ENCODE measurements at places on chromosomes 12 and 14. TPM values are rescaled to one million over a fixed set of nuclear protein-coding genes. Genes with fewer than 3 reads are reported as not detected.

Gene SLC6A15
- total RNA-seq = not detected

Gene PHLDA1
- total RNA-seq = 12.5 TPM

Gene OTOGL
- 1.3 TPM for total RNA-seq

Gene ASIC1
- 2.0 TPM for total RNA-seq

Gene DDX51
- total RNA-seq = 7.0 TPM

Gene SIX4
- total RNA-seq = not detected

Gene CELA1
- not detected for total RNA-seq

DNA sequence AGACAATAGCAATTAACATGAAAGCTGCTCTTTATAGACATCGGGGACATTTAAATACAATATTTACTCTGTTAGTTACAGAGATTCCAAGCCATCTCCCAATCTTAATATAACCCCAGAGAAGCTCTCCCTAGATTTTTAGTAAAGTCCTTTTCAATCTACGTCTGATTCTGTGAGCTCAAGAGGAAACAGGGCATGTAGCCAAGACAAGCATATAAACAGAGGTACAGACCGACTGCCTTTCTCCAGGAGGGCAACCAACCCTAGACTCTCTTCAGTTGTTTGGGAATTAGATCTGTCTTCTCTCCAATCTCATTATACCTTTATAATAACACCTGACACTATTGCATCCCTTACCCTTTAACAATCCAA is 57.4 kb downstream of the TMTC1 start:
- DNase-seq = peak; percentile 50

GRCh38 chr14:99407416-99407815 is 73.2 kb downstream of the SETD3 start:
- DNase-seq = no peak

GRCh38 chr12:49046129-49046895 is 14.3 kb downstream of the KMT2D start:
- DNase-seq = no peak

GRCh38 chr12:52495389-52495788 is 2.3 kb upstream of the KRT6A start:
- DNase-seq = no peak

GRCh38 chr12:22266101-22266500 is 68.4 kb downstream of the ST8SIA1 start:
- no peak for DNase-seq

GRCh38 chr12:55629058-55629841 is 7.4 kb upstream of the OR10P1 start:
- no peak for DNase-seq

GRCh38 chr14:72715850-72716228 is 178.1 kb downstream of the DPF3 start:
- no peak for DNase-seq

DNA sequence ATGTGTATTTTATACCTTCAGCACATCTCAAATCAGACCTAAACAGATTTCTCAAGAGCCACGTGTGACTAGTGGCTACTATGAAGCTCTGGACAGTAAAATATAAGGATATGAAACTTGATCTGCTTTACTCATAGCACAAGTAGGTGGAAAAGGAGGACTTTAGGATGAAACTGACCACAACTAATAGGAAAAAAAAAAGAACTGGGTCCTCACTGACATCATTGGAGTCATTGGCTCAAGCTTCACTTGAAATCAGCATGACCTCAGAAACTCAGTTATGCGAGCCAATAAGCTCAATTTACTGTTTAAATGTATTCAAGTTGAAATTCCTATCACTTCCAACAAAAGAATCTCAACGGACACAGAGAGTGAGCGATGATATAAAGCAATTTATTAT is 34.1 kb upstream of the CIT start:
- DNase-seq = no peak

- DNase-seq = peak; percentile 32
Observed at GRCh38 chr12:50677858-50678257, 86.0 kb upstream of the ATF1 start.

- no peak for DNase-seq
Observed at GRCh38 chr12:60266381-60266852, 670.6 kb downstream of the SLC16A7 start.

DNA sequence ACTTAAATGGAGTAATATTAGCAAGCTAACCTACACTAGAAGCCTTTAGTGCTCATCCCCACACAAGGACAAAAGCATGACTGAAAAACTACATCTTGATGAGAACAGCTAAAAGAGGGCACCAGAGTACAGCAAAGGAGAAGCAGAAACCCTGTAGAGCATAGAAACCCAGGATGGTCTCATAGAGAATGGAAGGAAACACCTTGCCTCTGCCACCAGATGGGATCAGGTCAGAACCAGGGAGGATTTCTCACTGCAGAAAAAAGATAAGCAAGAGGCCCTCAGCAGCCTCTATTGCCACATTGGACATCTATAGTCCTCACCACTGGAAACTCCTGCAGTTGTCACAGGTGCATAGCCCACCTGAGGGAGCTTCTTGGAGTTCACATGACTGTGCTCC is 13.6 kb upstream of the ZNF705A start:
- no peak for DNase-seq

GRCh38 chr14:22794551-22794951 is 20.7 kb downstream of the SLC7A7 start:
- no peak for DNase-seq

DNA sequence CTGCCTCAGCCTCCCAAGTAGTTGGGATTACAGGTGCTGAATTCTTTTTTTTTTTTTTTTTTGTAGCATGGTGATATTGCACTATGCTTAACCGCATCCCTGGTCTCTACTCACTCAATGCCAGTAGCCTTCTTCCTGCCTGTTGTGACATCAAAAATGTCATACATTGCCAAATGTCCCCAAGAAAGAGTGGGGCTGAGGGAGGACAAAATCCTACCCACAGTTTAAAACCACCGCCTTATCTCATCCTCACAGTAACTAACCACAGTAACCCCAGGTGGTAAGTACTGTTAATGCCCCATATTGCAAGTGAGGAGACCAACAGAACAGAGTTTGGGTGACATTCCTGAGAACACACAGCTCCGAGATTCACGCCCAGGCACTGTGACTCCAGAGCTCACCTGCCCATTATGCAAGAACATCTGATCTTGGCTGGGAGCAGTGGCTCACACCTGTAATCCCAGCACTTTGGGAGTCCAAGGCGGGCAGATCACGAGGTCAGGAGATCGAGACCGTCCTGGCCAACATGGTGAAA is 19.6 kb downstream of the MORN3 start:
- DNase-seq = no peak

- DNase-seq = peak; percentile 46
Observed at GRCh38 chr12:92987846-92988621, 58.9 kb upstream of the EEA1 start.

- DNase-seq = no peak
Observed at GRCh38 chr14:81066672-81067071, 111.3 kb downstream of the TSHR start.

- DNase-seq = no peak
Observed at GRCh38 chr14:104897330-104898194, 27.1 kb upstream of the PLD4 start.

Measured in stomach (tissue), 19 donors.